Suppressor macrophage treated with lipopolysaccharide for 4 hours (primary cell): ENCODE measurements at places on chromosomes 3 and 15.

- peak; percentile 13 for DNase-seq
Observed at GRCh38 chr3:71805199-71805598, 20.3 kb upstream of the PROK2 start.

- no peak for DNase-seq
Observed at GRCh38 chr15:23686466-23687142, 501 bp downstream of the NDN start.

DNA sequence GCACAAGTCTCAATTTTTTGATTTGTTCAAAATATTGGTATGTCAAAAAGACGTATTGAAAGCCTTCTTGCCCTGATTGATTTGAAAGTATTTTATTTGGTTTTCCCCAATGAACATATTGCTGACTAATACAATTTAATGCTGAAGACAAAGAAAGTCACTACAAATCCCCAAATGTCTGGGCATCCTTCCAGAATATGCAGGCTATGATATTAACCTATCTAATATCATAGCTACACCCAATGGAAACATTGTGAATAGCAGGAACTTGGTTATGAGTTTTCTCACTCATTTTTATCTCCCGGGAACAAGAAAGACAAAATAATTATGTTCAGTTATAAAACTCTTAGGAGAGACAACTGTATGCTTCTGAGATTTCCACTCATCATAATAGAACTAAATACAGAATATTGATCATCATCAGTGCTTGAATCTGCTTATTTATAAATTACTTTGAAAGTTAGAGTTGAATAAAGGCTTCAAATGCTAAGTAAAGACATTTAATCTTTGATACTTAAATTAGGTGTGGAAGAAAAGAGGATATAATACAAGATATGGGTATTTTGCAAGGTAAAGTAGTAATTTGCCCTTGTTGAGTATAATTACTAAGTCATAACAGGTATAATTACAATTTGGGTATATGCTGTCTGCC lies 483.9 kb downstream of the RBMS3 start:
- peak; percentile 6 for DNase-seq

- DNase-seq: no peak
Observed at GRCh38 chr3:16608816-16609215, 3.6 kb upstream of the DAZL start.

GRCh38 chr3:127040216-127040615 lies 57.3 kb downstream of the PLXNA1 start:
- no peak for DNase-seq

DNA sequence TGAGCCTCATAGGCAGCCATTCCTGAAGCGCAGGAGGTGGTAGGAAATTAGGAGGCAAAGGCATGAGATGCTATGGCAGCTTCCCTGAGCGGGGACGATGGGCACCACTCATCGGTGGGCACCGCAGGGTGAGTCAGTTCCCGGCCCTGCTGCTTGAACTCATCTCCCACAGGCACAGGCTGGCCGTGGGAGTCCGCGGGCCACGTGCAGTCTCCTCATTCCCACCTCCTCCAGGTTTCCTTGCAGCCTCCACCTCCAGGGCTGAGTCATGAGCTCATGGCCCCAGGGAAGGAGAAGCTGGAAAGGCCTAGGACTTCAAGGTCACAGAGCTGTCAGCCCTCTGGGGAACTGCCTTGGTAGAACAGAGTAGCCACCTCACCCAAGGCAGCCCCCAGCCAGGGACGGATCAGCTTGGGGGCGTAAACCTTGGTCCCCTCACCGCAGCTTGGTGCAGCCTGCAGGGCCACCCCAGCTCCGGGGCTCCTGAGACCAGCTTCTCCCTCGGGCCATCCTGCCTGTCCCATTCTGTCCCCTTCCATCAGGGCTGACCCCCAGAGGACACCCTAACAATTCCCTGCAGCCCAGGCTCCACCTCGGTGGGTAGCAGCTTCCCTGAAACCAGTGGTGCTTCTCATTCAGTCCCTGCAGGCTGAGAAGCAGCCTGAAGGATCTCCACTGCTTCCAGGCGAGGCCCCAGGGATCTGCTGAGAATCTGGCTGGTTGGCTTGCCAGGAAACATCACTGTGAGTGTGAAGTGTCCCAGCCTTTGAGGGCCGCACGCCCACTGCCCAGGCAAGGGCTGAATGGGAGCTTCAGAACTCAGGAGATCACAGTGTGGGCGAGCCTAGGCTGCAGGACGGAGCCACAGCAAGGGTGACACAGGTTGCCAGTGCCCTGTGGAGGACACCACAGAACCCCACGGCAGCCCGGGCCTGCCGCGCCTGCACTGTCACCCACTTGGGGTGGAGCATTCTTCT lies 150.7 kb upstream of the MEF2A start:
- DNase-seq: peak; percentile 43

GRCh38 chr3:135099734-135100355 lies 304.8 kb downstream of the EPHB1 start:
- DNase-seq: no peak

- no peak for DNase-seq
Observed at GRCh38 chr15:84856731-84857417, 27.6 kb upstream of the SLC28A1 start.

DNA sequence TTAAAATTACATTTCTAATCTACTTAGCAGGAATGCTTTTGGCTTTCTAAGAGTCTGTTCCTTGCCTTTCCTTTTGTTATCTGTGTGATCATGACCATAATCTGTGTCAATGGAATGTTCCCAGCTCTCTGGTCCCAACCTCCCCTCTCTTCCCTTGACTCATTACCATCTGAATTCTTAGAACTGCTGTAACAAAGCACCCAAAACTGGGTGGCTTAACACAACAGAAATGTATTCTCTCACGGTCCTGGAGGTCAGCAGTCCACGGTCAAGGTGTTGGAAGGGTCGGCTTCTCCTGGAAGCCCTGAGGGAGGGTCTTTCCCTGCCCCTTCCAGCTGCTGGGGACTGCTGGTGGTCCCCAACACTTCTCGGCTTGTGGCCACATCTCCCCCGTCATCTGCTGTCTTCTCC lies 81.1 kb downstream of the LRRK1 start:
- no peak for DNase-seq

GRCh38 chr3:160091441-160091840 lies 102.8 kb downstream of the IL12A start:
- no peak for DNase-seq

DNA sequence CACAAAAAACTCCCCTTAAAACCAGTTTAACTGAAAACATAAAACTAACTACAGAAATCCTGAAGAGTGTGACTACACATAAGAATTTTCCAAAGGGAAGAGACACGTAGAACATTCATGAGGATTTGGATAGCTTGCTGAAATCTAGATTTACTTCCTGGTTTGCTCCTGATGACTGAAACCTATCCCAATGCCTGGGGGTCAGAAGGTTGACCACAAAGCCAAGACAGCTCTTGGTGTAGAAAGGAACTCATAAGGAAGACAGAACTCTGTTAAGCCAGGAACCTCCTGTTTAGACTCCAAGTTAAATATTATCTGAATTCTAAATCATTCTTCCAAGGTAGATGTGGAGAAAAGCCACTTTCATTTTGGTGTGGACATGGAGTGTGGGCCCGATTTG lies 92.8 kb downstream of the TFG start:
- DNase-seq: no peak

DNA sequence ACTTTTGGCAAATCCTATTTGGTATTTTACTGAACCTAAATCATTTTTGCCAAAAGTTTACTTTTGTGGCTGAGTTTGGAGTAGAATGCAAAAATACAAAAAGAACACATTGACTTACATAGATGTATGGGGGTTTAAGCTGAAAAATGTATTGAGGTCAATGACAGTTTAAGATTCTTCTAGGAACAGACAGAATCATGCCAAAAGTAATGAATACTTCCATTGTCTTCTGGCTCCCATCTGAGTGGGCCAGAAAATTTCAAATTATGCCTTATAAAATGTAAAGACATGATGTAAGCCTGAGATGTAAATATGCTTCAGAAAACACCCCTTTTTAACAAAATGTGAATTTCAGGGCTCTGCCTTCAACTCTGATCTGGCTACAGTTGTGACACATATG lies 375.1 kb upstream of the DPH6 start:
- DNase-seq: no peak

- DNase-seq: no peak
Observed at GRCh38 chr15:94542391-94542790, 311.0 kb downstream of the MCTP2 start.
